ENCODE measurements at places on chromosomes 3 and 15.

DNA sequence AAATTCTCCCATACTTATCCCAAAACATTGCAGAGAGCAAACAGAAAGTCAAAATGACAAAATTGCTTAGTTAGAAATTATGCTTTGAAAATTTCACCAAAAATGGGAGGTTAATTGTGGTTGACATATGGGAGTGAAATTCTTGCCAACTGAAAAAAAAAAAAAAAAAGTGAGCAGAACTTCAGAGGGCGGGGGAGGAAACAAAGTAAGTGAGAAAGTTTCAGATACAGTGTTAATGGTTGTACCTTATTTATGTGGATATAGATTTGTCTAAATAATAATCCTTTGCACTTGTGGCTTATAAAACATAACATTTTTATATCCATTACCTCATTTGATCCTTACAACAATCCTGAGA, 91.5 kb upstream of the RAP2B start:
- DNase-seq = no peak

DNA sequence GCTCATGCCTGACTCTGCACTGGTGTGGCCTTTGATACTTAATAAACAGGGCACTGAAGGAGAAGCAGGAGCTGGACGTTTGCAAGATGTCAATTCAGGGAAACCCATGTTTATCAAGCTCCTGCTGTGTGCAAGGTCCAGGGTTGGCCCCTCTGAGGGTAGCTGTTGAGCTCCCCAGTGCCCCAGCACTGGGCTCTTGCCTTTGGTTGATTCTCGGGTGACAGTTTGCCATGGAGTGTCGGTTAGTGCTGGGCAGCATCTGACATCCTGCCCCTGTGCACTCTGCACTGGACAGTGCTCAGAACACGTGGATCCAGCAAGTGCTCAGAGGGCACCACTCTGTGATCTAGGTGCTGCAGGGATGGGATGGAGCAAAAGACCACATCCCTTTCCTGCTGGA, 7.3 kb downstream of the HDAC11 start:
- DNase-seq = no peak

DNA sequence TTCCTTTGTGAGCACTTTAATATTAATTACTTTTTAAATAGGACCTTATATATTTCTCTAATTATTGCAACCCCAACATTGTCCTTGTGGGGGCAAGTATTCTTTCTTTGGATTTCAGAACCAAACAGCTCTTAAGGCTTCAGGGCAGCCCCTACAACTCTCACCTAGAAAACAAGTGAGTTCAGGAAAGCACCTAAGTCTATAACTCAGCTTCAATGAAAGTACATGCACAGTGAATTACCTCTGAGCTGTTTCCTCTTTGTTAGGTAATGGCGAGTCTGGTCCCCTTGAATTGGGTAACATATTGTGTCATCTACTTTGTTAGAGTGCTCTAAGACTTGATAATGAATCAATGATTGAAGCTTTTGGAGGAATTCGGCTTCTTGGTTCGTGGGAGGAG, 545.7 kb downstream of the NLGN1 start:
- no peak for DNase-seq

- DNase-seq = peak; percentile 60
These were observed 6.8 kb downstream of the BCL6 start for GRCh38 chr3:187738331-187739093.

DNA sequence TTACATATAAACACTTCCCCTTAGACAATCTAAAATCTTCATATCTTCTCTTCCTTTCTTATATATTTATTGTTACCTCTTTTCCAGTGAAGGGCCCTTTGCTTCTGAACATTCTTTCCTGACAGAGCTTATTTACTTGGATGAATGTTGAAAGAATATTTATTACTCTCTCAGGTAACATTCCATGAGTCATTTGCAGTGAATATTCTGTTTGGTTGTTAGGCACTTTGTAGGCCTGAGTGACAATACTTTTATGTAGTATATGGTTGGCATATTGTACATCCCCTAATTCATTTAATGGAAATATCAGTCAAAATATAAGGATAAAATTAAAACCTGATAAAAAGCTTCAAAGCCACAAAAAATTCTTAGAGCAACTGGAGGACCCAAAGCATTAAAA, 260.9 kb upstream of the KCNMB2 start:
- no peak for DNase-seq

GRCh38 chr15:75065851-75066509, 42.6 kb downstream of the PPCDC start:
- no peak for DNase-seq

GRCh38 chr15:38562278-38562677, 2.3 kb downstream of the RASGRP1 start:
- DNase-seq = no peak

- DNase-seq = no peak
These were observed 81.4 kb downstream of the TOP2B start for GRCh38 chr3:25583343-25583742.

DNA sequence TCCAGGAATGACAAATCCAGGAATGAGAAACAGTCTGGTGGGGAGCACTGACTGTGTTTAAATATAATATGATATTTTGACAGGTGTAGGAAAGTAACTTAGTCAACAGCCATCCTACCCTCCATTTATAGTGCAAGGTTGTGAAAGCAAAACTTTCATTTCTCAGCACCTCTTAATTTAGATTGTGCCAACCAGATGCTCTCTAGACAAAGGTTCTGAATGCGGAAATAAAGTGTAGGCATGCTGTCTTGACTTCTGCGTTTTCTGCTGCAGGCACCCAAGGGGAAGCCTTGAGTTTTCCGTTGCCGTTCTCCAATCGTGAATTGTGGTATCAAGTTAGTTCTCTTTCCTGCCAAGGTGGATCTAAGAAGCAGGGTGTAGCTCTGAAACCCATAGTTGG, 261.9 kb upstream of the SUCLG2 start:
- no peak for DNase-seq

DNA sequence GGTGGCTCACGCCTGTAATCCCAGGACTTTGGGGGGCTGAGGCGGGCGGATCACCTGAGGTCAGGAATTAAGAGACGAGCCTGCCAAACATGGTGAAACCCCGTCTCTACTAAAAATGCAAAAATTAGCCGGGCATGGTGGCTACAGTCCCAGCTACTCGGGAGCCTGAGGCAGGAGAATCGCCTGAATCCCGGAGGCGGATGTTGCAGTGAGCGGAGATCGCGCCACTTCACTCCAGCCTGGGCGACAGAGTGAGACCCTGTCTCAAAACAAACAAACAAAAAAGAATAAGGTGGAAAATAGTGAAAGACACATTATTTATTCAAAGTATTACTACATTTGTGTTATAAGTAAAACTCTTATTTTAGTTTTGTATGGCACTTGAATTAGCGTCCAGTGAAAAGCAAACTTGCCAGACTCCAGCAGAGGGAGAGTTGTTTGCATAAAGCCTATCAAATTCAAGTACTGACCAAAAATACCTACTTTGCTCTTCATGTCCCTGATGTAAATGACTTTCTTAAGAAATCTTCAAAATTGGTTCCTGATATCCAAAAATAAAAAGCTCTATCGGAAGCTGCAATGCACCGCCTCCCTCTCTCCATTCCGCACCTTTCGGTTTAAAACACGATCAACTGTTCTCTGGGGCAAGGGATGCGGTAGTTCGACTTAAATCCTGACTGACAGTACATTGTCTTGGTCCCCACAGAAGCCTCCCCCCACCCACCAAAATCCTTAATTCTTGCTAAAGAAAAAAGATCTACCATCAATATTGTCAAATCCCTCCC, 1.2 kb downstream of the TRPM7 start:
- DNase-seq = no peak

DNA sequence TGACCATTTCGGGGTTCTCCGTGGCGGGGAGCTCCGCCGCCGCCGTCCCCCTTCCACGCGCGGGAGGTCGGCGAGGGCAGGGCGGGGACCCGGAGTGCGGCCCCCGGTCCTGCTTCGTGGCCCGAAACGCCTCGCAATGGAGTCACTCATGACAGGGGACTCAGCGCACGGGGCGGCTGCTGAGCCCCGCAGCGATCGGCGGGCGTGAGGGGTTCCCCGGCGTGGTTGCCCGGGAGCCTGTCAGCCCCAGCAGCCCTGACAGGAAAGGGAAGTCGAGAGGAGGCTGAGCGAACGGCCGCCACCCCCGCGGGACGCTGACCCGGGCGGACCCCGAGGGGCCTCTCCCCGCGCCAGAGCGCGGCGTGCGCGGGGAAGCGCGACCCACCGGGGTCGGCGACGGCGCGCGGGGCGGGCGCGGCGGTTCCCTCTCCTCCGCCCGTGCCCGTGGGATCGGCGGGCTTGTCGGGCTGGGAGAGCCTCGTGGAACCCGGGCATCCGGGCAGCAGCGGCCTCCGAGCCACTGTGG, 564 bp upstream of the PIGZ start:
- peak; percentile 20 for DNase-seq

GRCh38 chr3:102512734-102513504, 78.1 kb downstream of the ZPLD1 start:
- no peak for DNase-seq

- DNase-seq = no peak
These were observed 48.5 kb downstream of the EFHB start for GRCh38 chr3:19885468-19885867.

- DNase-seq = no peak
These were observed 23.9 kb downstream of the EHD4 start for GRCh38 chr15:41948490-41948889.

GRCh38 chr3:77816366-77816765, 776.5 kb downstream of the ROBO2 start:
- DNase-seq = no peak
